ENCODE measurements at places on chromosomes 3 and 15. TPM values are rescaled to one million over a fixed set of nuclear protein-coding genes. Genes with fewer than 3 reads are reported as not detected.

- 0 out of 2 replicates have a peak, but pooled peaks cover 3% of the 10 kb centered on the region for H3K4me1 ChIP-seq
- H3K36me3 ChIP-seq, result no peaks in the 10 kb centered on the region
- H3K27ac ChIP-seq, result no peak overlapping the region
- DNase-seq, result no peak
- no peak overlapping the region for H3K4me3 ChIP-seq
These were observed 140.4 kb downstream of the SATB1 start for GRCh38 chr3:18284716-18285115.

- H3K4me3 ChIP-seq, result peak overlapping the region; percentile 90
- DNase-seq, result no peak
- no peak overlapping the region for H3K27ac ChIP-seq
These were observed 655 bp upstream of the TSPAN3 start for GRCh38 chr15:77071305-77072223.

- no peak overlapping the region for H3K27ac ChIP-seq
- no peaks in the 10 kb centered on the region for H3K27me3 ChIP-seq
- H3K4me1 ChIP-seq, result no peaks in the 10 kb centered on the region
- DNase-seq, result no peak
These were observed 14.0 kb upstream of the STAC start for GRCh38 chr3:36366308-36366707.

Gene ADAMTS9
- total RNA-seq, result 0.31 TPM

Measured in GM23338 (cell line).